Thoracic aorta (tissue), 2 donors: ENCODE measurements at places on chromosomes 1 and 21. TPM values are rescaled to one million over a fixed set of nuclear protein-coding genes. Genes with fewer than 3 reads are reported as not detected.

Gene ZNF695
- not detected for total RNA-seq

Gene ASB17
- total RNA-seq, result not detected

Gene PCP4L1
- total RNA-seq, result 1.8 TPM

DNA sequence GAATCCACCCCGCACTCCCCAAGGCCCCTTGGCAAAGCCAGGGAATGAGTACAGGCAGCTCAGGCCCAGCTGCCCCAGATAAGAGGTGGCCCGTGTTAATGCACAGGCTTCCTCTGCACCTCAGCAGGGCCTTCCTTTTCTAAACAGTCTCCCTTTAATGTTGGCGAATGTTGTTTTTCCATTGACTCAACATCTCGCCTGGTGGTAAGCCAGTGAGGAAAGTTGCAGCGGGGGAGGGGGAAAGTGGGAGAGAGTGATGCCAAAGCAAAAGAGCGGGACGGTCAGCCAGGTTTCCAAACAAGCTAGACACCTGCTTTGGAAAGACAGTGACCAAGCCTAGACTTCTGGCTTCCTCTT lies 10.3 kb upstream of the PROX1 start:
- DNase-seq, result no peak

GRCh38 chr1:212012034-212012740 lies 23.2 kb downstream of the INTS7 start:
- peak; percentile 13 for DNase-seq

DNA sequence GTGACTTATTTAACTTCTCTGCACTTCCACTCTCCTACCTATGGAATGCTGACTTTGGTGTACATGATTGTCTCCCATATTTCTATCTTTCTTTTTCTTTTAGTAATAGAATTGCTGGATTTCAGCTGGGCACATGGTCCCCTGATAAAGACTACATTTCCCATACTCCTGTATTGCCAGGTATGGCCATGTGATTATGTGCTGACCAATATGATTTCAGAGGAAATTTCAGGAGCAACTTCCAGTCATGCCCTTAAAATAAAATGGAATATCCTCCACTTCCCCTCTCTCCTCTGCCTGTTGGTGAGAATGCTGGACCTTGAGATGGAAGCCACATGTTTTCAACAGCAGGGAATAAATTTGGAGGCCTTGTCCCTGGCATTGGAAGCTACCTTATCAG lies 130.7 kb upstream of the IGSF21 start:
- DNase-seq, result no peak

GRCh38 chr1:55369474-55369873 lies 154.3 kb upstream of the USP24 start:
- no peak for DNase-seq
